Stimulated activated CD4-positive, alpha-beta T cell treated with anti-CD3 and anti-CD28 coated beads, Interleukin-2, amount 100 ng/mL, for 4 hours (primary cell): ENCODE measurements at places on chromosomes 1 and 21.

GRCh38 chr1:14788080-14788479, 189.6 kb downstream of the KAZN start:
- no peak for DNase-seq

GRCh38 chr21:40646651-40647050, 200.3 kb downstream of the DSCAM start:
- no peak for DNase-seq

DNA sequence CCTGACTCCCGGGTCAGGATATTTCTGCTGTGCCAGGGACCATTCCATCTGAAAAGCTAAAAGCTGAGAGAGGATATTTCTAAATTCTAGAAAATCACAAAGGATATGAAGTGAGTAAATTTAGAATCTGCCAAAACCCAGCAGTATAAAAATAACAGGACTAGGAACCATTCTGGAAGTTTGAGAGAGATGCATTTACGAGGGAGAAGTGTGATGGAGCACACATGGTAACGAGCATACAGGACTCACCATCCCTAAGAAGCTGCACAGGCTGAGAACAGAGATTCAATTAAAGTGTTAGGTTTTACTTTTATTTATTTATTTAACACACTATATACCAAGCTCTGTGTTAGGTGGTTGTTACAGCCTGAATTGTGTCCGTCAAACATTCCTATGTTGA, 116.3 kb downstream of the GLUL start:
- no peak for DNase-seq

DNA sequence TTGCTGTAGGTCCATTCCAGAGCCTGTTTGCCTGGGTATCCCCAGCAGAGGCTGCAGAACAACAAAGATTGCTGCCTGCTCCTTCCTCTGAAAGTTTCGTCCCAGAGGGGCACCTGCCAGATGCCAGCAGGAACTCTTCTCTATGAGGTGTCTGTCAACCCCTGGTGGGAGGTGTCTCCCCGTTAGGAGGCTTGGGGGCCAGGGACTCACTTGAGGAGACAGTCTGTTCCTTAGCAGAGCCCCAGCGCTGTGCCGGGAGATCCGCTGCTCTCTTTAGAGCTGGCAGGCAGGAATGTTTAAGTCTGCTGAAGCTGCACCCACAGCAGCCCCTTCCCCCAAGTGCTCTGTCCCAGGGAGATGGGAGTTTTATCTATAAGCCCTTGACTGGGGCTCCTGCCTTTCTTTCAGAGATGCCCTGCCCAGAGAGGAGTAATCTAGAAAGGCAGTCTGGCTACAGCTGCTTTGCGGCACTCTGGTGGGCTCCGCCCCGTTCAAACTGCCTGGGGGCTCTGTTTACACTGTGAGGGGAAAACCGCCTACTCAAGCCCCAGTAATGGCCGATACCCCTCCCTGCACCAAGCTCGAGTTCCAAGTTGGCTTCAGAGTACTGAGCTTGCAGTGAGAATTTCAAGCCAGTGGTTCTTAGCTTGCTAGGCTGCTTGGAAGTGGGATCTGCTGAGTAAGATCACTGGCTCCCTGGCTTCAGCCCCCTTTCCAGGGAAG, 8.7 kb upstream of the SLC25A24 start:
- no peak for DNase-seq

- no peak for DNase-seq
These were observed 122.8 kb upstream of the USP24 start for GRCh38 chr1:55337801-55338447.
